ENCODE measurements at places on chromosomes 13 and 19. TPM values are rescaled to one million over a fixed set of nuclear protein-coding genes. Genes with fewer than 3 reads are reported as not detected.

Gene ERCC2
- total RNA-seq, result 48.0 TPM

Gene SRRM5
- total RNA-seq, result 0.11 TPM

Gene CLEC4G
- total RNA-seq, result not detected

Gene C19orf85
- total RNA-seq, result not detected

Gene ZNF677
- total RNA-seq, result 14.1 TPM

Gene CYP2F1
- not detected for total RNA-seq

Gene HTR2A
- 0.04 TPM for total RNA-seq

Gene FFAR3
- not detected for total RNA-seq

Gene ZNF729
- not detected for total RNA-seq

- DNase-seq, result no peak
Measured at GRCh38 chr13:100106705-100107104, 17.8 kb downstream of the PCCA start.

DNA sequence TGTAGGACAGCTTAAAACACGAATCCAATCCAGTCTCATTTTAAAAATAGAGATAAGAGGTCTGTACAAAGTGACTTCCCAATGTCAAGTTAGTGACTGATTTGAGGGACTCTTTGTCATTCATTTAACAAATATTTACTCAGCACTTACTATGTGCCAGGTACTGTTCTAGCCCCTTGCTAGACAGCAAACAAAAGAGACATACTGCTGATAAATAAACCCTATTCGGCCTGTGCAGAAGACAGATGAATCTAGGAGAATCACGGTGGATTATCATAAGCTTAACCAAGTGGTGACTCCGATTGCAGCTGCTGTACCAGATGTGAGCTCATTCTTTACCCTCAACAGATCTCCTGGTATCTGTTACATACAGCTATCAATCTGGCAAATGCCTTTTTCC is 6.4 kb upstream of the ELF1 start:
- DNase-seq, result no peak

DNA sequence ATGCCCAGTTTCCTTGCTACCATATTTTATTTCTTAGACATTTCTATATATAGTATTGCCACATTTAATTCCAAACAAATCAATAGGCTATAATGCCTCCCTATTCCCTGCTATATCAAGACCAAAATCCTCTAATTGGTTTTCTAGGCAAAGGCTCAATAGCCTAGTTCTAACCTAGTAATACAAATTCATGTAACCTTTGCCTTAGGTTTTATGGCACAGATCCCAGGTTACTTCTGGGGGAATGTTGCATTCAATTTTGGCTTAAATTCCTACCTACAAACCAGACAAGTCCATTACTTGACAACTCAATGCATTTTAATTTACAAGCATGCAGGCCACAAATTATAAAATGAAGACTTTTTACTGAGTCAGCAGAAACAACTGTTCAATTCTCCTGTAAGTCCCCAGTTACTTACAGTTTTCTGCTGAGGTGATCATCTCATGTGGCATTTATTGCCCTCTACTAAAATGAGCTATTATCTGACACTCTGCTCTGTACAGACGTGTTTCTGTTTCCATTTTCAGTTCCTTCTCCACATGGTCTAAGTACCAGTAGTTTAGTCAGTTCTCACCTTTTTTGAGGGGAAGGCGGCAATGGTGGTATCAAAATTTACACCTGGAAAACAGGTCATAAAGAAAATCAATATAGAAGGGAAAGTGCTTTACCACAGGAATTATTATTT is 11.7 kb downstream of the KCNRG start:
- DNase-seq, result no peak

GRCh38 chr19:51272183-51272810 is 21.4 kb downstream of the SIGLECL1 start:
- DNase-seq, result peak; percentile 47

GRCh38 chr19:48683349-48683748 is 10.5 kb upstream of the NTN5 start:
- DNase-seq, result no peak

DNA sequence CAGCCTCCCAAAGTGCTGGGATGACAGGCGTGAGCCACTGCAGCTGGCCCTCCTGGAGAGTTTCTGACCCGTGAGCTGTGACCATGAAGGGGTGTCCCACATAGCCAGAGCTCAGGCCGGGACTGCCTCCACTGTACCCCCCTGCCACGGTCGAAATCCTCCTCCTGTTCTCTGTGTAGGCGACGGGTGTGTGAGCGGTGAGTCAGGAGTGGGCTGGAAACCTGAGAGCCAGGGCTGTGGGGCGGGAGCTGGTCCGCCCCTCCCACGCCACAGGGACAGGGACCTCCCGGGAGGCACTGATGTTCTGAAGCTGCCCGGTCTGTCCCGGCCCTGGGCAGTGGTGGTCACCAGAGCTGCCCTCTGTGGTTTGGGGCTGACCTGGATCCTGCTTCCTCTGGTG is 3.9 kb downstream of the WDR18 start:
- no peak for DNase-seq

DNA sequence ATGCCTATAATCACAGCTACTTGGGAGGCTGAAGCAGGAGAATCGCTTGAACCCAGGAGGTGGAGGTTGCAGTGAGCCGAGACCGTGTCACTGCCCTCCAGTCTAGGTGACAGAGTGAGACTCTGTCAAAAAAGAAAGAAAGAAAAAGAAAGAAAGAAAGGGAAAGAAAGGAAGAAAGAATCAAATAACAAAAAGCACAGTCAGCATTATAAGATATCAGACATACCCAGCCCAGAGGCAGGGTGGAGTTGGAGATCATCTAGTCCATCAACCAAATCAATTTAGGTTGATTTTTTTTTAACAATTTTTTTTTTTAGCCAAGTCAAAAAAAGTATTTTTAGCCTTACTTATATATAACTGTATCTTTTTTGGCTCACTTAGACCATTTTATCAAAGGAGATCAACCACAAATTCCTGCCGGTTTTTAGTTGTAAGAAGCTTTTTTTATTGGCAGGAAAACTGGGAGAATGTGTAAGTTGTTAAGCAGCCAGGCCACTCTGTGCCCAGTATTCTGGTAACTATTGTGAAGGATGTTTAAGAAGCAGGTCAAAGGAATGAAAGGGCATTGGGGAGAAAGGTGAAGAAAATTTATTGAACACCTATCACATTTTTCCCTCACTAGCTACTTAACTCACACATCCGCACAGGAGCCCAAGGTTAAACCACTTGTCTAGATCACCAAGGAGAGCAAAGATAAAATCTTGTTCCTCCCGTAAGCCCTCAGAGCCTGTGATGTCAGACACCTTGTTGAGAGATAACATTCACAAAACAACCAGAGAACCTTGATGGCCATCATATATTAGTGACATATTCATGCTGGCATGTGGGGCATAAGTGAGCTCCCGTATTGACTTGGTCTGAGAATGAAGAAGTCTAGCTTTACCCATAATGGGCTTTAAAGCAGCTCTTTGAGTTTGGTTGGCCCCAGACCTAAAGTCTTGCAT is 91.8 kb downstream of the COL4A2 start:
- no peak for DNase-seq

- DNase-seq, result peak; percentile 75
Measured at GRCh38 chr13:108700422-108701170, 71.2 kb downstream of the MYO16 start.

- DNase-seq, result no peak
Measured at GRCh38 chr19:53037101-53038097, 7.1 kb upstream of the ERVV-2 start.

DNA sequence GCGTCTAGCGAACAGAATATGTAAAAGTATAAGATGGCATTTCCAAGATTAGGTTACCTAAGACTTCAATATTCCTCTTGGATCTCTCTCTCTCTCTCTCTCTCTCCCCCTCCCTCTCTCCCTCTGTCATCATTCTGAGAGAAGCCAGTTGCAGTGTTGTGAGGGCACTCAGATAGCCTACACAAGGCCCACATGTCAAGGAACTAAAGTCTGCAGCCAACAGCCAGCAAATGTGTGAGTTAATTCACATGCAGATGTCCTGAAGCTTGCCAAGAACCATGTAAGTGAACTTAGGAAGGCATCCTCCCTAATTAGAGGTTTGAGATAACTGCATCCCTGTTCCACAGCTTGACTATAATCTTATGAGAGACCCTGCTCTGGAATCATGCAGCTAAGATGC is 822.9 kb upstream of the PRR20A start:
- DNase-seq, result no peak

- no peak for DNase-seq
Measured at GRCh38 chr19:51456541-51457290, 1.5 kb downstream of the SIGLEC8 start.

- DNase-seq, result peak; percentile 77
Measured at GRCh38 chr13:79485014-79485811, 4.3 kb downstream of the NDFIP2 start.

- no peak for DNase-seq
Measured at GRCh38 chr13:44147648-44148047, 226.0 kb upstream of the SERP2 start.

DNA sequence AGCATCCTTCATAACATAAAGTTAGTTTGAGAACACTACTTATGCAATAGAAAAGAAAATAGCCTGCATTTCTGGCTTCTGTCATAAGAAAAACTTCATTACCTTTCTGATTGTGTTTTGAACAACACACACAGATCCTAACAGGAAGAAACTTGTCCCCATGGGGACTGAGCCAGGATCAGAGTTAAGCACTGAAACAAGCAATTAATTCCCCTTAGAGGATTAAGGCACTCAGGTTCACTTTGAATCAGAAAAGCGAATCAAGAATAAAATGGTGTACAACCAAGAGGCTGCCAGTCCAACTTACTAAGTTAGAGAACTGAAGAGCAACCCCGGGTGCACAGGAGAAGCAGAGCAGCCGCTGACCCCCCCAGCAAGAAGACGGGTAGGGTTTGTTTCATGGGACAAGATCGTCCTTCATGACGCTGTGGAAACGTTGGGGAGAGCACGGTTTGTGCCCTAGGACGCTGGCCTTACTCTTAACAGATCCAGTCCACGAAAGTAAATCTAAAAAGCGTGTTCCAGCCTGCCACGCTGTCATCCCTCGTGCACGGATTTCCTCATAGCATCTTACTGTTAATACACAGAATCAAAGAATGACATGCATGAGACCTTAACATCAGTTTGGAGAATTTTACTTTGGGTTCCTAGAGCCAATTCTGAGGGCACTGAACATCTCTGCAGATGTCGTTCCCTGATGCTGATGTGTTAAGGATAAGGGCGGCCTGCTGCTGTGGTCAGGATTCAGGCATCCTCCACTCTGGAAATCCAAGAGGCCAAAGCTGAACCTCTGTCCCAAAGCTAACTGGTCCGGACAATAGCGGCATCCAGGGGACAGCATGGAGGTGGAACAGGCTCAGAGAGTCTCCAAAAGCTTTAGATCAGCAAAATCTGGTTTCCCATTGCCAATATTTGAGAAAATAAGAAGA is 46.4 kb downstream of the GGACT start:
- DNase-seq, result no peak

DNA sequence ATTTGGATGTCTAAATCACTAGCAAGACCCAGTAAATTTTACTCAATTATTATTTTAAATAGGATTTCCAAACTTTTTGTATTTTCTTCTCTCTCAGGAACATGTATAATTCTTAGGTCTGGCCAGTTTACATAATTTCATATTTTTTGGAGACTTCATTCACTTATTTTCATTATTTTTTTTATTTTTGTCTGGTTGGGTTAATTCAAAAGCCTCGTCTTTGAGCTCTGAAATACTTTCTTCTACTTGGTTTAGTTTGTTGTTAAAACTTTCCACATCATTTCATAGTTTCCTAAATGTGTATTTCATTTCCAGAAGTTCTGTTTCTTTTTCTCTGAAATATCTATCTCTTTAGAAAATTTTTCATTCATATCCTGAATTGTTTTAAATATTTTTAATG is 322.9 kb upstream of the SPRY2 start:
- no peak for DNase-seq

DNA sequence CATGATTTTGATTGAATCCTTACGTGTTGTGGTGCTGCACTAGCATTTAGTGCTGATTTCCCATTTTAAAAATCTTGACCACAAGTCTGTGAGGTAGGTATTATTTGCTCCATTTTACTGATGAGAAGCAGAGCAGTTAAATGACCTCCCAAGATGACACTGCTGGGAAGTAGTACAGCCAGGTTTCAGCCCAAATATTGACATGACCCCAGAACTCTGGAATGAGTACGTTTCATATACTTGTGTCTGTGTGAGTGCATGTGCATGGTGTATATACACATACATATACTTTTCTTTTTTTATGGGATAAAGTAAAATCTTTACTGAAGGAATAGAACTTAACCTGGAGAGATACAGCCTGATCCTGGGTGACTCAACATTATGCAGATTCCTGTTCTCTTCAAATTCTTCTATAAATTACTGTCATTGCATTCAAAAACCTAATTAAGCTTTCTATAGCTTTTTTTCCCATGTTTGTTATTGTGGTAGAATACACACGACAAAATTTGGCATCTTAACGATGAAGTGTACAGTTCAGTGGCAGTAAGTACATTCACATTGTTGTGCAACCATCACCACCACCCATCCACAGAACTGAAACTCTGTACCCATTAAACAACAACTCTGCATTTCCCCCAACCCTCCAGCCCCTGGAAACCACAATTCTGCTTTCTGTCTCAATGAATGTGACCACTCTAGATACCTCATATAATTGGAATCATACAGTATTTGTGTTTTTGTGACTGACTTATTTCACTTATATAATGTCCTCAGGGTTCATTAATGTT is 311.9 kb downstream of the MTUS2 start:
- DNase-seq, result no peak

- no peak for DNase-seq
Measured at GRCh38 chr19:42295831-42296525, 6.0 kb upstream of the PRR19 start.

DNA sequence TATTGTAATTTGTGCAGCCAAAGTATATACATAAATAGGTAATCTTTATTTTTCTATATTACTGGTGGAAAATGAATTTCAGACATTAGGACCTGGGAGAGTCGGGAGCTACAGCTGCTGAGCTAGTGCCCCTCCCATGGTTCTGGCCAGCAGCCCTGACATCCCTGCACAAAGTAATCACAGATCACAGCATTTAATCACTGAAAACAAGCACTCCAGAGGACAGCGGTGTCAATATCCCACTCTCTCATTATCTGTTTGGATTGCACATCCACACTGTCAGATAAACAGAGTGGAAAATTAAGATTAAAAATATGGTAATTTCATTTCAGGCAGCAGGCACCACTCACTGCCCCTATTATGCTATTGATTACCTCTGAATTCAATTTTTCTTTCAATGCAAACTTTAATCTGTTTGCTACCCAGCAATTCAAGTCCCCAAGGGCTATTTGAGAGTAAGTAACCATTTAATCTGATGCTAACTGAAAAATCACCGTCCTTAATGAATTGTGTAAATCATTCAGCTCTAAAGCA is 254.1 kb upstream of the SOX21 start:
- no peak for DNase-seq

DNA sequence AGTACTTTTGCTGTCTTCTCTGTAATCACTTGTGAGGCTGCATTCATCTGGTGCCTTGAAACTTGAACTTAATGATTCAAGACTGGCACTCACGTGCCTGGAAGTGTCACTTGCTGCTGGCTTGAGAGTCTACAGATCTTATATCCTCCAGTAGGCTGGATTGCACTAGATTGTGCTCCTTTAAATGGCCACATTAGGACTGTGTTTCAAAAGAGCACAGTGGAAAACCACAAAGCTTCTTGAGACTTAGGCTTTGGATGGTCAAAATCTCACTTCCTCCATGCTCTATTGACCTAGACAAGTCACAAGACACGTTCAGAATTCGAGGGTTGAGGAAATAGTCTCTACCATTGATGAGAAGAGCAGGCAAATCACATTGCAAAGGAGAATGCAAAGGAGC is 1278.8 kb upstream of the MIR17HG start:
- DNase-seq, result no peak

- DNase-seq, result peak; percentile 99
Measured at GRCh38 chr19:55071129-55071502, 4.6 kb upstream of the EPS8L1 start.

Data from PC-3 (cell line).